Panc1 (cell line): ENCODE measurements at places on chromosomes 1 and 21. TPM values are rescaled to one million over a fixed set of nuclear protein-coding genes. Genes with fewer than 3 reads are reported as not detected.

DNA sequence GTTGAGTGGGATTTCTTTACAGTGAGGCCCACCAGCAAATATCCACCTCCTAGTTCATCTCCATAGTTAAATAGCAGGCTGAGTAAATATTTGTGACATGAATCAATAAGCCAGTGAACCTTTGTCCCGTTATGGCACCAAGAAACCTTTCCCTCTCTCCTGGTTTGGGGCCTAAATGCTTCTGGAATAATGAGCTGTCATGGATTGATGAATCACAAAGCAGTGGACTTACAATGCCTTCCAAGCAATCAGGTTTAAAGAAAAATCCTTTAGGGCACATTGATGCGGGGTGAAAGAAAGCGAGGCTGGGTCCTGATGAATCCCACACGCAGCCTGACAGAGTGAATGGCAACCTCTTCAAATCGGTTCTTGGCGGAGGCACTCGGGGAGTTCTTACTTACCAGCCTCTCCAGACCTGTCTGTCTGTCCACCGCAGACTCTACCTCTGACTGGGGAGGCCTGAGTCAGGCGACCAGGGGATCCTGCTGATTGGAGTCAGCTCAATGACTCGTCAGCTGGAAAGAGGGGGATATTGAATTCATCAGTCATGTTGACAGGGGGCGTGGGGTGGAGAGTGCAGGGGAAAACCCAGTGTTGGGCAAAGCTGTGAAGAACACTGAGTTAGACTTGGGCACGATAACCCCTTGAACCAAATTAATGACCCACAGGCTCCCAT lies 247.3 kb downstream of the PLPP3 start:
- no peak for DNase-seq

DNA sequence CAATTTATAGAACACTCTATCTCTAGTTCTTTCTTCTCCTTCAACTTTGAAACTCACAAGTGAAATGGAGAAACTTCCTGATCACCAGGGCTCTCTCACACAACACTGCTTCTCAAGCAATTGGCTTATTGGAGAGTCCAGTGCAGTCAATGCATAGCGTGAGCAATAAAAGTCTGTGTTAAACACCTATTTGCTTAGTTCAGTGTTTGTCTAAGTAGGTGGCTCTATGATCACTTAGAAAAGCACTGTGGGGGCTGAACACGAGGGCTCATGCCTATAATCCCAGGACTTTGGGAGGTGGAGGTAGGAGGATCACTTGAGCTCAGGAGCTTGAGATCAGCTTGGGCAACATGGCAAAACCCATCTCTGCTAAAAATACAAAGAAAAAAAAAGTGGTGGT lies 12.2 kb downstream of the CTSS start:
- DNase-seq, result no peak

- no peak for DNase-seq
Measured at GRCh38 chr1:231392389-231393131, 29.5 kb downstream of the EGLN1 start.

GRCh38 chr1:30052178-30052577 lies 671.2 kb downstream of the MATN1 start:
- no peak for DNase-seq

The AGT gene
- 0.87 TPM for total RNA-seq

The CLCA1 gene
- total RNA-seq, result 0.08 TPM

The IL20 gene
- total RNA-seq, result not detected

GRCh38 chr1:55216096-55216495 lies 932 bp upstream of the USP24 start:
- DNase-seq, result no peak

The OLFM3 gene
- not detected for total RNA-seq

GRCh38 chr1:7468248-7468647 lies 302.8 kb upstream of the VAMP3 start:
- DNase-seq, result no peak

The LRRN2 gene
- 2.0 TPM for total RNA-seq

The KCNE2 gene
- total RNA-seq, result not detected

The KRTAP7-1 gene
- total RNA-seq, result not detected

- no peak for DNase-seq
Measured at GRCh38 chr1:34617321-34618118, 137.3 kb upstream of the GJB5 start.

DNA sequence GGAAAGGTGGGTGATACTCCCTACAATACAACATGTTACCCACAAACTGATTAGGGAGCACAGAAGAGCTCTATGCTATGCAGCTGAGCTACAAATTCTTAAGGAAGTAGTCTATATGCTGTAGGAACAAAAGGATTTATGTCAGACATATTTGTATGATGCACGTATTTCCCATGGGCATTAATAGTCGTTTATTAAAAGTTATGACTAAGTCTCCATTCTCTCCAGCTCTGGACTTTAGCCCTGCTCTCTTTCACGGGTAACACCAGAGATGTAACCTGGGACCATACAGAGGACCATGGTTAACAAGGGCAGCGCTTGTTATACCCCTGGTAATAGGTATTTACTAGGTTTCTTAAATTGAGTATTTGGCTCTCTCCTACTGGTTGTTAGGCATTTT lies 168.2 kb upstream of the C1orf105 start:
- no peak for DNase-seq

DNA sequence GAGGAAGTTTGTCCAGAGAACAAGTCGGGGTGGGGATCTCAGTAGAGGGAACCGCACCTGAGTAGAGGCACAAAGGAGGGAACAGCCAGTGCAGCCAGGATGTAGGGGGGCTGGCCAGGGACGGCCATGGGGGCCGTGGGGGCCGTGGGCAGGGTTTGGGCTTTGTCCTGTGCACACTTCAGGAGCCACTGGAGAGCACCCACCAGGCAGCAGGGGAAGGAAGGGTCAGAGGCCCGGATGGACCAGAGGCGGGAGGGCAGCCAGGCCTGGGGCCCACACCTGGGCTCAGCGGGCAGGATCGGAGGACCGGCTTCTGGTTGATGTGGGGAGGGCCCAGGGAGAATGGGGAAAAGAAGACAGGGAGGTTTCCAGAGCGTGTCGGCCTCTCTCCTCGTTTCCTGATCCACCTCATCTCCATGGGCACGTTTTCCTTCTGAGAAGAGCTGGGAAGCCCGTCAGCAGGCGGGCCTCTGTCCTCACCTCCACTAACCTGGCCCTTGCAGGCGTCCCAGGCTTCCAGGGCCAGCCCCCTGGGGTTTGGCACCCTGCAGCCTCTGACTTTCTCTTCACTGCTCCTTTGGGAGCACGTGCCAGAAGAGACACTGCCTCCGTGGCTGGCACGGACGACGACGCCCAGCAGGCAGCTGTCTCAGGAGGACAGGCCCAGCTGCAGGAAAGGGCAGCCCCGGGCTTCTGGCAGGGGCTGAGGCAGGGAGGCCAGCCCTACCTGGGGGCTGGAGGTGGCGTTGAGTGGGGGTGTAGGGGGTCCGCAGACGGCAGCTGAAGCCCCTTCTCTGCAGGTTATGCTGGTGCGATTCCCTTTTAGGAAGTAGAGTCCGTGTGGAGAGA lies 16.8 kb upstream of the PDXK start:
- no peak for DNase-seq

- DNase-seq, result no peak
Measured at GRCh38 chr1:164641353-164641730, 82.4 kb downstream of the PBX1 start.

The GPATCH3 gene
- 29.7 TPM for total RNA-seq

GRCh38 chr1:241870336-241870735 lies 22.3 kb downstream of the EXO1 start:
- DNase-seq, result no peak

DNA sequence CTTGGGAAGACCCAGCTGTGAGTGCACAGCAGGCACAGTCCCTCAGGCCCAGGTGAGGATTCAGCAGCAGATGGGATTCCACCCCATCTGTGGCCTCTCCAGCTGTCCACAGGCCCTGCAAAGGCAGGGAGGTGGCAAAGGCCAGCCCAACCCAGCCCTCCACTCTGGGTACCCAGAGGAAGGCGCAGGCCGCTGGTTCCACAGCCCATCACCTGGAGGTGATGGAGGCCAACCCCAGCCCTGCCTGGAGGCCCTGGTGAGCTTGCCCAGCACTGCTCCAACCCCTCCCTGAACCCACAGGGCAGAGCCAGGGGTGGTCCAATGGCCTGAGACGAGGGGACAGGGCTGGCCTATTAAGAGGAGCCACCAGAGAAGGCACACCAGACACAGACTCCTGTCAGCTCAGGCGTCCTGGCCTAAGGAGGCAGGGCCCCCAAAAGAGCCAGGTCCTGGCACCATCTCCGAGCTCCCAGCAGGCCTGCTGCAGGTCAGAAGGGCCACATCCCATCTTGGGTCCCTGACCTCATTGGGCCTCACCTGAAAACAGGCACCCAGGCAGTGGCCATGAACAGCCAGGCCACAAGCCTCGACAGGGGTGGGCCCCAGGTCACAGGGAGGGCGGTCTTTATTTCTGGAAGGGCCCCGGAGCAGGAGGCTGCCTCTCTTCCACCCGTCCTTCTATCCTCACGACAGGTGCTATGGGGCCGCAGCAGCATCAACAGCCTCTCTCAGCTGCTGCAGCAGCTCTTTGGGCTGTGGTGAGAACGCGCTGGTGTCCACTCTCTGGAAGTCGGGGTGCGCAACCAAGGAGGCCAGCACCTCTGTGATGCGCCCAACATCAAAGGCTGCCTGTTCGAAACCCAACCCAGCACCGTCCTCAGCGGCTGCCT lies 3.2 kb downstream of the JMJD4 start:
- no peak for DNase-seq

DNA sequence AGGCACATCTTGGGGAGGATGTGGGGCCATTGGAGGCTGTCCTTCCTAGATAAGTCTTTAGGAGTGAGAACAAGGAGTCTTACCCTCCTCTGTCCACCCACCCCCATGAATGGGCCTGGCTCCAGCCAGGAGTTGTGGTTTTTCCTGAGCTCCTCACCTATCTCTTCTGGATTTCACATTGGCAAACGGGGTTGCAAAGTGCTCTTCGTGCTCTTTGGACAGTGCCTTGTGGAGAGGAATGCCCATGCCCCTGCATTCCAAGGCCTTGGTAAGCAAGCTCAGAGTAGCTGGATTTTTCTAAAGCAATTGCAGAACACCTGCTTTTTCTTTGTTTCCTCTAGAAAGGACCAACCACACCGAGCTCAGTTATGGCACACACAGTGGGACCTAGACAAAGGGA lies 152.1 kb upstream of the CAMK1G start:
- no peak for DNase-seq

The TSTD1 gene
- total RNA-seq, result 20.1 TPM

GRCh38 chr1:68103884-68104554 lies 53.6 kb upstream of the DIRAS3 start:
- no peak for DNase-seq

The CYYR1 gene
- not detected for total RNA-seq

GRCh38 chr1:12057382-12057781 lies 5.7 kb upstream of the TNFRSF8 start:
- no peak for DNase-seq

The EIF4G3 gene
- 78.6 TPM for total RNA-seq

GRCh38 chr1:161440312-161440894 lies 64.9 kb upstream of the FCGR2A start:
- DNase-seq, result no peak

The ADAMTSL4 gene
- total RNA-seq, result 9.5 TPM

GRCh38 chr1:202562444-202563060 lies 147.7 kb downstream of the SYT2 start:
- DNase-seq, result no peak

The TGFB2 gene
- total RNA-seq, result 58.9 TPM

- DNase-seq, result no peak
Measured at GRCh38 chr1:82806133-82806532, 1005.4 kb downstream of the ADGRL2 start.

GRCh38 chr1:184685116-184685515 lies 69.5 kb downstream of the EDEM3 start:
- no peak for DNase-seq

The ADAMTS1 gene
- total RNA-seq, result 3.3 TPM

- no peak for DNase-seq
Measured at GRCh38 chr1:180854456-180854855, 58.2 kb upstream of the KIAA1614 start.

- no peak for DNase-seq
Measured at GRCh38 chr1:156357977-156358376, 11.0 kb upstream of the RHBG start.

DNA sequence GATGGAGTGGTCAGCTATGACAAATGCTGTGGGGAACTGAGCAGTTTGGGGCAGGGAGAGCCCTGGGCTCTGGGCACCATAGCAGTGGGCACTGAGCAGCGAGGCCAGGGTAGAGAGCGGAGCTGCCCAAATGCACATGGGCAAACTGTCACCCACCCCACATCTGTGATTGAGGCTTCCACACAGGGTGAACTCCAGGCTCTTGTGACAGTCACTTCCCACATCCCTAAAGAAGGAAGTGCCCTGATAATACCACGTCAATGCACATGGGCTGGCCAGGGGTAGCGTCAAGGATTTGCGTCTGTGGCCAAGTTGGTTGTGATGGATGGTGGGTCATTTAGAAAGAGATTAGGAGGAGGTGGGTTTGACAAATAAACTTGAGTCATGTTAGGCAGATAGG lies 2.6 kb upstream of the GUCA2B start:
- no peak for DNase-seq

DNA sequence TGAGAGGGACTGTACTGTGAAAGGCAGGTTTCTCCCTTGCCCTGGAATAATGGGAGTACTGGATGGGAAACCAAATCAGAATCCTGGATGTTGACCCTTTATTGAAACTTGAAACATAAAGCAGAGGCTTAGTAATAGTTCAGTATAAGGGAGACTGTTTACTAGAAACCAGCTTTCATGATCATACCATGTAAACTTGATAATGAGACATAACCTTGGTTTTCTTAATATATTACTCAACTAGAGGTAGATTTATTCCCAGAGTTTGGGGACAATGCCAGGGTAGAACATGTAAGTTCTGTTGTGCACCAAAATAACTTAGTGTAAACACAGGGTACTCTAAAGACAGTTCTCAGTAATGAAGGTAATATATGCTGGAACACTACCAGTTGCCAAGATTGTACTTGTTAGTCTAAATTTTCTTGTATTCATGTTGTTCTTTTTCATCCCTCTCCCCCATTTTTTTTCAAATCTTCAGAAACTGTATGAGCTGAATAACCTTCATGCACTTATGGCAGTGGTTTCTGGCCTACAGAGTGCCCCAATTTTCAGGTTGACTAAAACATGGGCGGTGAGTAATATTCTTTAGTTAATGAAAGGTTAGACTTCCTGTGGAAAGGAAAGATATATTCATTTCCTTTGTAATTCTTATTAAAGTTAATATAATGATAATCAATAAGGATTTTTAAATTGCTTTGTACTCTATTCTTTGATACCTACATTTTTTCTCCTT lies 49.6 kb downstream of the ANGPTL1 start:
- DNase-seq, result no peak

The CFHR1 gene
- 0.23 TPM for total RNA-seq

The BTBD19 gene
- 2.6 TPM for total RNA-seq

DNA sequence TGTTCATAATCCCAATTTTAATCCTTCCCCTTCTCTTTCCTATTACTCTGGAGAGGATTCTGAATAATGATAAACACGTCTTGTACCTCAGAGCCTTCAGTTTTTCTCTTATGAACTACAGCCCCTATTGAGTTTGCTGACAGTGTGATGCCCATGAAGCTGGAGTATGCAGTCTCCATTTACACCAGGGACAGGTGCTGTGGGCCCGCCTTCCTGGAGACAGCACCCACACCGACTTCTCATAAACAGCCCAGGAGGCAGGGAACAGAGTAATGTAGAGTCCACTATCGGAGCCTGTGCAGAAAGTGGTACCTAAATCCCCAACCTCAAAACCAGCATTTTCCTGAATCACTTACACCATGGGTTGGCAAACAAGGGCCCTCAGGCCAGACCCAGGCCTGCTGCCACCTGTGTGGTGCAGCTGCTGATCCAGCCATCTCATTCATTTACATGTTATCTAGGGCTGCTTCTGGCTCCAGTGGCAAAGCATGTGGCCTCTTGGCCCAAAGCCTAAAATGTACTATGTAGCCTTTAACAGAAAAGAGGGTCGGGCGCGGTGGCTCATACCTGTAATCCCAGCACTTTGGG lies 95.1 kb upstream of the KRTAP19-8 start:
- DNase-seq, result no peak

GRCh38 chr21:44360159-44360558 lies 6.7 kb downstream of the TRPM2 start:
- DNase-seq, result no peak
